Activated CD8-positive, alpha-beta memory T cell treated with anti-CD3 and anti-CD28 coated beads, Interleukin-2, amount 10 ng/mL, durations not matched to agents 7 days and 5 days (primary cell): ENCODE measurements at places on chromosomes 5 and 9.

DNA sequence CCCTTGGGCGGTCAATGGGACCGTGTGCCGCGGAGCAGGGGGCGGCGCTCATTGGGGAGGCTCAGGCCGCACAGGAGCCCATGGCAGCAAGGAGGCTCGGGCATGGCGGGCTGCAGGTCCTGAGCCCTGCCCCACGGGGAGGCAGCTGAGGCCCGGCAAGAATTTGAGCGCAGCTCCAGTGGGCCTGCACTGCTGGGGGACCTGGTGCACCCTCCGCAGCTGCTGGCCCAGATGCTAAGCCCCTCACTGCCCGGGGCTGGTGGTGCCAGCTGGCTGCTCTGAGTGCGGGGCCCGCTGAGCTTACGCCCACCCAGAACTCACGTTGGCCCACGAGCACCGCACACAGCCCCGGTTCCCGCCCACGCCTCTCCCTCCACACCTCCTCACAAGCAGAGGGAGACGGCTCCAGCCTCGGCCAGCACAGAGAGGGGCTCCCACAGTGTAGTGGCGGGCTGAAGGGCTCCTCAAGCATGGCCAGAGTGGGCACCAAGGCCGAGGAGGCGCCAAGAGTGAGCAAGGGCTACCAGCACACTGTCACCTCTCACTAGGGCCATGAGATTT lies 141.1 kb upstream of the OR13F1 start:
- no peak for DNase-seq

DNA sequence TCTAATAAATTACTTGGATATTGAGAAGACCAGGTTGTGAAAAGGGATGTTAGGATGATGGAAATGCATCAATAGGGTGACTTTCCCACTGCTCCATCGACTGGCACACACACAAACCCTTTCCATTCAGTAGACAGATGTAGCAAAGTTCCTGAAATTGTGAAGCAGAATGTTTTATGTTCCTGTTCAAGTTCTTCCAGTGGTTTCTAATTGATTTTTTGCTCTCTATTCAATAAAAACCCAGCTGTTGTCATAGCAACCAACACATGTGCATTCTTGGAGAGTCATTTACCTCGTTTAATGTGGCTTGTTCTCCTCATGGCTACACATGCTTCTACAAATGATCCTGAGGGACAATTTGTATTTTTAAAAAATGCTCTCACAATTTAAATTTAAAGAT lies 244.6 kb downstream of the RAB3C start:
- DNase-seq = no peak

DNA sequence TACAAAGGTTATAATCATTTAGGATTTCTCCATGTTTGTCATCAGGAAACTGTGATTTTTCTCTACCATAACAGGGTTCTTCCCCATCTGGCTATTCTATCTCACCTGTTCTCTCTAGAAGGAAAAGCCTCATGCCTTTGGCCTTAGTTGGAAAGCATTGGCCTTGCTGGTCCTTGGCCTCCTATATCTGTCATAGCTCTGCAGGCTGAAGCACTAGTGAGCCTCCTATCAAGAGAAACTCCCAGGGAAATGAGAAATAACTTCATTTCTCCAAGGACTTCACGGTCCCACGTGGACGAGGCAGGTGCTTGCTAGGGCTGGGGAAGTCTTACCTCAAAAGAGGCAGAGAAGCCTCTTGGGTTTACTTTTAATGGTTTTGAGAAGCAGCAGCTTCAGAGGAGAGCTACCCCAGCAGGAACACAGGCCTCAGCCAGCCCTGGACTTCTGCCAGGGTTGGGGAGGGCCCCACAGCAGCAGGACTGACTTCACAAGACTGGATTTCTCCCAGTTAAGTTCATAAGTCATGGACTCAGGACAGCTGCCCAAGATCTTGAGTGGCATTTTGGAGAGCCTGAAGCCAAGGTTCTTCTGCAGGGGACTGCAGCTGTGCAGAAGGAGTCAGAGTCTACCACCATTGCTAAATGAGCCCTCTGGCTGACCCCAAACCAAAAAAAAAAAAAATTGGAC lies 15.8 kb upstream of the PSAT1 start:
- DNase-seq = no peak

GRCh38 chr9:19629488-19629887 lies 159.3 kb downstream of the SLC24A2 start:
- DNase-seq = no peak

DNA sequence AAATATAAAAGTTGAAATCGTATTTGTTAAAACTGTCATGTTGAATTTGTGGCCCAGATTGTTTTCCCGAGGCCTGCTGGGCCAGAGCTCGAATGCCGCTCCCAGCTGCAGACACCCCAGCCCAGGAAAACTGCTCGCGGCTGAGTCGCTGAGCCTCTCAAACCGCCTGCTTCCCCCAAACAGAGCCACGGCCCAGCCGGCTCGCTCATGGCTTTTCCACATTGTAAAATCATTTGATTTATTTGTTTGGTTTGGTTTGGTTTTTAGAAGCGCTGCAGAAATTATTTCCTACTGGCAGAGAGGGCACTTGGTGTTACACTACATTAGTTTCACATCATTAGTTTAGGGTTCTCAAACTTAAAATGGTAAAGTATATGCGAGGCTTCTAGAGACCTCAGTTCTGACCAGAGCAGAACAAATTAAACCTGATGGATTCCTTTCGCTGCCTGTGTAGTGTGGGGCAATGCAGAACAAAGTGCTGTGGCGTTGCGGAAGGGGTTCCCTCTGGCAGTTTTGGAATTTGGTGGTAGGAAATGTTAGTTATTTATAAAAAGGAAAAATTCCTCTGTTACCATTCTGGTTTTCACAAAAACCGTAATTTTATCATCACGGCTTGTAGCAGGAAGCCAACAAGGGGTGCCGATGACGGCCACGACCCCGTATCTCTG lies 156.5 kb upstream of the PITX1 start:
- DNase-seq = peak; percentile 16

- no peak for DNase-seq
These were observed 8.4 kb downstream of the GNAQ start for GRCh38 chr9:78023003-78023741.

- no peak for DNase-seq
These were observed 105.6 kb upstream of the PCA3 start for GRCh38 chr9:76658510-76659231.

DNA sequence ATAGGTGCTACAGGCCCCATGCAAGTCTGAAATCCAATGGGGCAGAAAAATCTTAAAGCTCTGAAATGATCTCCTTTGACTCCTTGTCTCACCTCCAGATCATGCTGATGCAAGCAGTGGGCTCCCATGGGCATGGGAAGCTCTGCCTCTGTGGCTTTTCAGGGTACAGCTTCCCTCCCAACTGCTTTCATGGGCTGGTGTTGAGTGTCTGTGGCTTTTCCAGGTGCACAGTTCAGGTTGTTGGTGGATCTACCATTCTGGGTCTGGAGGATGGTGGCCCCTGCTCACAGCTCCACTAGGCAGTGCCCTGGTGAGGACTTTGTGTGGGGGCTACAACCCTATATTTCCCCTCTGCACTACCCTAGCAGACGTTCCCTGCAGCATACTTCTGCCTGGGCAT lies 103.5 kb downstream of the STARD4 start:
- no peak for DNase-seq

- no peak for DNase-seq
These were observed 13.3 kb downstream of the DIRAS2 start for GRCh38 chr9:90629354-90629753.

- DNase-seq = no peak
These were observed 228.2 kb downstream of the GRIA1 start for GRCh38 chr5:153718713-153719112.

DNA sequence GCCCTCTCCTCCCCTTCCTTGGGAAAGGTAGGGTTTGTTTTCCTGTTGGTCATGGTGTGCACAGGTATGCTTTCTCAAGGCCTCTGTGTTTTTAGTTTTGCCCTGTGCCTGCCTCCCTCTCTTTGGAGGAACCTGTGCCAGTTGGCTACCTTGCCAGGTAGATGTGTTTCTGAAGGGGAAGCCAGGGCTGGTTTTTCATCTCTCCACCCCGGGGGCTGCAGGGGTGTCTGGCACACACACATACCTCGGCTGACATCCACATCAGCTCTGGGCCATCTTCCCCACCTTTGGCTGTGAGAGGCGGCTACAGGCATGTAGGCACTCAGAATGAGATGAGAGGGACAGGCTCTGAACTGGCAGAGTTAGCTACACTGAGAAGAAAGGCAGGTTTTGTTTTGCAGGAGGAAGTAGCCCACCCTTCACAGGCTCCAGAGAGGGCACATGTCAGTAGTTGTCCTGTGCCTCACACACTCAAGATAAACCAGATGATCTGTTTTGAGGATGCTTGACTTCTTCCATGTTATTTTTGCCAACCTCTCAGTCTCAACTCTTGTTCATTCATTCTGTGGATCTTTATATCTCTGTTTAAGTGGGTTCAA lies 9.7 kb downstream of the RGMB start:
- DNase-seq = no peak

DNA sequence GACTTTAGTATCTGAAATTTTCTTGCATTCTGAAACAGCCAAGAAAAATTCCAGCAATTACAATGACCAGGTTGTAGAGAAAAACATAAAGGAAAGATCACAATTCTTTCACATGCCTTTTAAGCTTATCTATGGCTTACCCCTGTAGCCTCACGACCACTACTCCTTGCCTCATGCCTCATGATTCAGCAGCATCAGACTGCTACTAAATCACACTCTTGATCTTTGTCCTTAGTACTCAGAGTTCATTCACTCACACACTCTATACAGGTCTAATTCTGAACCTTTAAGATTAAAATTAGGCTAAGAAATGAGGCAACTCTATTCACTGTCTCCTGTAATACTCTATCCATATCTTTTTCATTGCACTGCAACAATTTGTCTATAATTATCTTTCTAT lies 415.1 kb downstream of the MLLT3 start:
- no peak for DNase-seq

GRCh38 chr9:19495186-19496028 lies 86.6 kb downstream of the ACER2 start:
- no peak for DNase-seq

DNA sequence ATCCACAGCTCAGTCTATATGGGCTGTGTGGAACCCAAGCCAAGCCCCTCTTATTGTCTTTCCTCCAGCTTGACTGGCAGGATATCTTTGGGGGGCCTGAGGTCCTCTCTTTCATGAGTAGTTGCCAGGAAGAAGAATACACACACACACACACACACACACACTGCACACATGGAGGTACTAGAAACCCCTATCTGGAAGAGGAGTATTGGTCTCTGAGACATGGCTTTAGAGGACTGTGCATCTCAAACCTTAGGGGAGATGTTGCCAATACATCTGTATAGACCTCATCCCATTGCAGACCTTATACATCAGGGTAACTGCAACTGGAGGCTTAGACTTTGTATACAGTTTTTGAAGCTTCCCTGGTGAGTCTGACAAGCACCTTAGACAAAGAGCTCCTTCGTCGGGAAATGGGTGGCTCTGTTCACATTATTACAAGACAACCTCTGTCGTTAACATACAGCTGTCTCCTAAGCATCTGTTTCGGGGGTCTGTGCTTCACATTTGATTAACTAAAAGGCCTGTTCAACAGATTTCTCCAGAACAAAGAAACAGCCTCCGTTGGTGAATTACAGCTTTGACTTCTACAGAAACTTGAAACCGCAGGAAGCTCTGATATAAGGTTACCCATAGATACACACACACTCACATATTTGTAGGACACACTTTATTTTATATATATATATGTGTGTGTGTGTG lies 5.5 kb upstream of the ENTREP1 start:
- DNase-seq = no peak

DNA sequence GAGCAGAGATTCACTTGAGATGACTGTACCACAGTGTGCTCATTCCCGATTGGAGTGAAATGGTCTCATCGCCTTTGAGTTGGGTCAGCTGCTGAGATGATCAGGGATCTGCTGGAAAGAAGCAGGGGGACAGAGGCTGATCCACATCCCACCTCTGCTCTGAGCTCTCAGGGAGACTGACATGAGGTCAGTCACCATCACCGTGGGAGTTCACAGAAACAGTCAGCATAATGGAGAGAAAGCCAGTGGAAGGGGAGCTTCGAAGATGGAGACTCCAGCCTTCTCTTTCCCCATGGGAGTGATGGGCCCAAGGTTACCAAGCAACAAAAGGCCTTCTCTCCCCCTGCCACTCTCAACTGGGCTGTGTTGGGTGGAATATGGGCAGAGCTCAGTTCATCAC lies 276.4 kb downstream of the CDK5RAP2 start:
- no peak for DNase-seq

DNA sequence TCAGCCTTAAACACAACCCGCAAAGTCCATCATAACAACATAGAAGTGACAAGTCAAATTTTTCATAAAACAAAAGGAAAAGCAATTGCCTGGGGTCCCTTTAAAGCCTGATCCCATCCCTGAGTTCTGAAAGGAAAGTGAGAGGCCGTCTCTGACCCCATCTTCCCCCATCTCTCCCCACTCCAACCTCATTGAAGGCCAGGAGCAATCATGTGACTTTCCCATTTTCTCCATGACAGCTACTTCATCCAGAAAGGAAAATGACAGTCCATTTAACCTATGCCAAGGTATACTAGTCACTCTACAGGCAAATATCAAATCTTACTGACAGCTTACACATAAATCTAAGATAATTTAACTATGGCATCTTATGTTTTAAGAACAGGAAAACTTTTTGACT lies 15.5 kb downstream of the ACTL7A start:
- no peak for DNase-seq

- DNase-seq = no peak
These were observed 457.3 kb upstream of the DMAC1 start for GRCh38 chr9:8256880-8257279.

- no peak for DNase-seq
These were observed 167.1 kb downstream of the NIPBL start for GRCh38 chr5:37043693-37044092.

GRCh38 chr9:72006501-72006900 lies 53.9 kb downstream of the C9orf57 start:
- DNase-seq = no peak

DNA sequence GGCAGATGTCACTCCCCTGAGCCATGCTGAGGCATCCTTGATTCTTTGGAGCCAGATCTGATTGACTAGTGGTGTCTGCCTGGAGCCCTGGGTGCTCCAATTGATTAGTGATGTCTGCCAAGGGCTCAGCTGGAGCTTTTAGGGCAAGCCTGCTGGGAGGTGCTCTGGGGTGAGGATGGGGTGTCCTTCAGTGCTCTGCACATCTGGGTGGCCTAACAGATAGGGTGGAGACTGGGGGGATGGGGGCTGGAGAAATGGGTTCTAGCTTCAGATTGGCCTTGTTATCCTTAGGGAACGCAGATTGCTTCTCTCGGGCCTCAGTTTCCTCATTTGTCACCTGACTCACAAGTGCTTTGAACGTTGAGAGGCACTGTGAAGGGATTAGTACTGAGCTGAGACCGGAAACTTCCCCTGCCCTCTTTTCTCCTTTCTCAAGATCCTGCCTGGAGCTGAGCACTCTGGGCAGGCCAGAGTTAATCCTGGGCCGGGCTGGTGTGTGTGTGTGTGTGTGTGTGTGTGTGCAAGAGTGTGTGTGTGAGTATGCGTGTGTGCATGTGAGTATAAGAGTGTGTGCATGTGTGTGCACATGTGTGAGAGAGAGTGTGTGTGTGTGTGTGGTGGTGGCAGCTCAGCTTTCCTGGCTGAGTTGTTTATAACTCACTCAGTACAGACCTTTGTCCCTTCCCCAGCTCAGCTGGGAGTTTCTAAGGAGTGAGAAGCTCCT lies 5.6 kb upstream of the IER5L start:
- DNase-seq = no peak

GRCh38 chr5:156037151-156037909 lies 289.6 kb upstream of the SGCD start:
- no peak for DNase-seq
